ENCODE measurements at places on chromosomes 3 and 15.

GRCh38 chr3:174776636-174777035 is 82.5 kb upstream of the NAALADL2 start:
- DNase-seq: no peak

GRCh38 chr3:169029674-169030285 is 633.7 kb downstream of the MECOM start:
- DNase-seq: peak; percentile 68

GRCh38 chr3:169268286-169268776 is 395.2 kb downstream of the MECOM start:
- DNase-seq: no peak

- no peak for DNase-seq
These were observed 32.2 kb downstream of the IL20RB start for GRCh38 chr3:136989781-136990524.

DNA sequence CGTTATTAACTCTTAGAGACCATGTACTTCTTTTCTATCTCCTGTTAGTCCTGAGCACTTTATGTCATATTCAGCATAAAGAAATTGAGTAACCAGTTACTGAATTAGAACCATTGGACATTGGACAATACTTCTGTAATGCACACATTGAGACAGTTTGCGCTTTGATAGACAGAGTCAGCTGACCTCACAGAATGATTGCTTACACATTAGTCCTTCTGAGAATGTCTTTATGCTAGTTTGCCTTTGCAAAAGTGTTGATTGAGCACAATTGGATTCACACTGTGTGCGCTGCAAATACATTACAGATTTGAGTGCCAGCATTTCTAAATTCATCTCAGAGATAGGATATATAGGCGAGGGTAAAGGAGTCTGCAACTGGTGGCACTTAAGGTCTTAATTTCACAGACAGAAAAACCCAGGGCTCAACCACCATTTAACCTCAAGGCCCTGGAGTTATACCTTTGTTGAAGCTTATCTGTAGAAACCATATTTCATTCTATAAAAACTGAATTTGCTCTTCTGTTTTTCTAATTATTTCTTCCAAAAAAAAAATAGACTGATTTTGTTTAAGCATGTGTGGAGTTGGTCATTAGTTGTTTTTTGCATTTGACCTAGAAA is 3.8 kb downstream of the SERPINI1 start:
- no peak for DNase-seq

DNA sequence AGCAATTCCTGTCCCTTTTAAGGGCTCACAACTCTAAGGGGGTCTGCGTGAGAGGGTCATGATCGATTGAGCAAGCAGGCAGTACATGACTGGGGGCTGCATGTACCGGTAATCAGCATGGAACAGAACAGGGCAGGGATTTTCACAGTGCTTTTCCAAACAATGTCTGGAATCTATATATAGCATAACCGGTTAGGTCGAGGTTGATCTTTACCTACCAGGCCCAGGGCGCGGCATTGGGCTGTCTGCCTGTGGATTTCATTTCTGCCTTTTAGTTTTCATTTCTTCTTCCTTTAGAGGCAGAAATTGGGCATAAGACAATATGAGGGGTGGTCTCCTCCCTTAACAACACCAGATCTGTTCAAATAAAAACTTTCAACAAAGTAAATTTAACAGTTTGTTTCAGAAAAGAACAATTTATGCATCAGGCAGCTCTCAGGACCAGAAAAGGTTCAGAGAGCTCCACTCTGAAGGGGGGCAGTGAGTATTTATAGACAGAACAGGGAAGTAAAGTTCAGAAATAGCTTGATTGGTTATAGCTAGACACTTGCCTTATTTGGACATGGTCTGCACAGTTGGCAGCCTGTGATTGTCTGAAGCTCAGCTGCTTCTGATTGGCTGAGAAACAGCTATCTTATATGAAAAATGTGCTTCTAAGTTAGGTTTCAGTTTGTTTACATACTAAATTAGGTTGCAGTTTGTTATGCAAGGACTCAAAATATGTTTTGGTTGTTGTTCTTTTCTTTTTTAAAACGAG is 17.2 kb upstream of the B4GALT4 start:
- DNase-seq: peak; percentile 56

DNA sequence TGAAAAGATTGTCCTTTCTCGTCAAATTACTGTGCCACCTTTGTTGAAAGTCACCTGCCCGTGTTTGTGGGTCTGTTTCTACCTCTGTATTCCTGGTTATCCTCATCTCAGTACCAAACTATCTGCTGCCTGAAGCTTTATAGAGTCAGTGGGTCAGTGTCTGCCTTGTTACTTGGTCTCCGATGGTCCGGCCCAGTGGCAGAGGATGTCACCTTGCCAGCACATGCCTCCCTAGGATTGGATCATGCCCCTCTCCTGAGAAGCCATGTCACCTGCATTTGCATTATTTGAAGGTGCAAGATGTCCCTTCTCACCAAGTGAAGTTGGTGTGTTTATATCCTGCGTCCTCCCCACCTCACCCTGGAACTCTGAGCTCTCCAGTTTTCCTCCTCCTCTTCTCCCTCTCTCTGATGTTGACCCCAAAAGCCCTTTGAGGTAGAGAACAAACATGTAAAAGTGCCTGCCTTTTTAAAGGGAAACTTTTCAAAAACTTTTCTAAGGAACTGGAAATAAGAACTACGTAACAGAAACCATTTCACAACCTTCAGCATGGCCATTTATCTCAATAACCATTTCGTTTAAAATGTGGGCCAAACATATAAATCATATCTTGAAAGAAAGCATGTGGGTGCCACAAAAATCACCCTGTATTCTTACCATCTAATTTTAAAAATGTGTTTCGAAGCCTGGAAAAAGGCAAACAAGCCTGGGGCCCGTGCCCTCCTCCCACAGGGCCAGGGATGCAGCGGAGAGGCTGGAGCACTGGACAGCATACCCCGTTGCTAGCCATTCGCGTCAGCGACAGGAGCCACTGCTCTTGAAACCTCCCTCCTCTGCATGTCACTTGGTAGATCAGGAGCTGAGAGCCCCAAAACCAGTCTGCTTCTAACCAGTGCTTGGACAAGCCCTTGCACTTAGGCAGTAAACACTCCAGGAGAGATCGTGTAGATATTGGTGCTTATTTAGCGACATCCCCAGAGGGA is 102.1 kb downstream of the VGLL4 start:
- DNase-seq: no peak

DNA sequence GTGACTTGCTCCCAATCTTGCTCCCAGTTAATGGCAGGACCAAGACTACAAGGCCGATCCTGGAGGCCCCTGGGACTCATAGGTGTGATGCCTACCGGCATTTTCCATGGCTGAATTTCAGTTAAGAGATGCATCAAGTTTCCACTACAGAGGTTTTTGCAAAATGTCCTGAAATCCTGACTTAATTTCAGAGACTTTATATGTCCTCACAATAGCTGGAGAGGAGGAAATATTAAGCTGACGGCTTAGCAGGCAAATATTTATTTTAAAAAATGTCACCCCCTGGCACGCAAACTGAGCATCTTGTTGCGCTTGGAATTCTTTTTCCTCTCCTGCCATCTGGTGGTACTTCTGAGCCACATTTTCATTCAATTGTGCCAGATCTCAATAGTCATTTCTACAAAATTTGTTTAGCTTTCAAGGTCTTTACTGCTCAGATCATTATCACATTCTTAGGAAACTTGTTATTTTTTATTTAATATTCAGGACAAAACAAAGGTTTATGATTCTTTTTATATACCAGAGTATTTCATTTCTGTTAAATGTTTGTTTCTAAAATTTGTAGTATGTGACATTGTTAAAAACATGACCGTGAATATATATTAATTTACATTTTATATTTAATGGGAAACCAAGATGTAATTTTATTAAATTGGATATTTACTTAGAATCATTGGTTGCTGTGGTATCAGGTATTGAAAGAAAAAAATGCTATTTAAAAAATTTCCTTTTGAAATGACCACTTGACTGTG is 189.2 kb upstream of the THRB start:
- no peak for DNase-seq

- no peak for DNase-seq
These were observed 122.2 kb upstream of the TP63 start for GRCh38 chr3:189508784-189509501.

DNA sequence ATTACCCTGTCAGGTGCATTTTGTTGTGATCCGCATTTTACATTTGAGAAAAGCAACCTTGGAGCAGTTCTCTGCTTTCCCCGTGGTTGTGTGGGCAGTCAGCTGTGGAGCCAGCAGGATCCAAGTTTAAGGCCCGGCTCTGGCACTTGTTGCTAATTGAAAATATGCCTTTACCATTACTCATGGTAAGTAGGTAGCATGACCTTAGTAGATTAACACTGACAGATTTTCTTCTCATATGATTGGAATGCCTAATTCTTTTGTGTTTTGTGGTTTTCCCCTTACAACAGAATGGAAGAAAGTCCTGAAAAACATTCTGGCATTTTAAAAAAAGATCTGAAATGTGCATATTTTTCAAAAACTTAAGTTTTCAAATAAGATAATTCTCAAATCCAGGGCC is 246.5 kb upstream of the LRRN1 start:
- no peak for DNase-seq

- DNase-seq: no peak
These were observed 4.1 kb upstream of the STAB1 start for GRCh38 chr3:52490939-52491526.

DNA sequence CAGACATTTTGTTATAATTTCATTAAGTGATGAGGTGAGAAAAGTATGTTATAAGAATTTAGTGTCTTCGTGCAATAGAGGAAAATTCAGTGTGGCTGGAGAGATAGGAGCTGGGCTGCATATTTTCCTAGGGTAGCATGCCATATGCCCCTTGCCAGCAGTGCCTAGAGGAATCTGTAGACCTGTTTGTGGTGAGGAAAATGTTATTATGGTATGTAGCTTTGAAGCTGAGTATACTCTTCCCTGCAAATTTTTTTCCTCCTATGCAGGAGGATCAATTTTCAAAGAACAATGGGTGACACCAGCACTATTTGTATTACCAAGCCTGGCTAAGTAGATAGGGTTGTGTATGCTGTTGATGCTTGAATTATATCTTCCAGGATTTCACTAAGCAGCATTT is 200.6 kb downstream of the EDEM1 start:
- DNase-seq: no peak

GRCh38 chr3:114452256-114452655 is 158.4 kb downstream of the TIGIT start:
- no peak for DNase-seq

GRCh38 chr3:85533586-85533985 is 574.8 kb downstream of the CADM2 start:
- no peak for DNase-seq

DNA sequence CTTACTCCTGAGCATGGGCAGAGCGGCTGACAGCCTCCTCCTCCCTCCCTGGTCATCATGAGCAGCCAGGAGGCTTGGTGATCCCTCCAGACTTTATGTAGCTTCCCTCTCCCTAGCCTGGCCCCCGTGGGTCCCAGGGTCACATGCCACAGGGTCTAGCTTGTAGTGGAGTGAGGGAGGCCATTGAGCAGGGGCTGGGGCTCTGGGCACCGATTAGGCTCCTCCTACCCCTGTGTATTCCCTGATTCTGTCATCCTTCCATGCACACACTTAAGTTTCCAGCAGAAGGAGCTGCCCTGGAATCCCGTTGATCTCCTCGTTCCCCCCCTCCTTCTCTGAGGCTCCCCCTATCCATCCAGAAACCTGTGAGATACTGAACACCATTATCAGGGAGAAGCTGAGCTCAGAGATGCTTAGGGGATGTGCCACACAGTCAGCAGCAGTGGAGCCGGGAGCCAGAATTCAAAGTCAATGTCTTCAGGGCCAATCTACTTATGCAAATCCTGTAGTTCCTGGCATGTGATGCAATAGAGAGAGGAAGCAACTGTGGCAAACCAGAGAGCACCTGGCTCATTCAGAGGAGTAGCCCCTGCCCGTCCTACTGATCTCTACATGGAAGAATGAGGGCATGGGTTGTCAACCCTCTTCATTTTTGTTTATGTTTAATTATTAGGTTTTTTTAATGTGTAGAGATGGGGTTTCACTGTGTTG is 17.2 kb downstream of the CCDC33 start:
- no peak for DNase-seq

GRCh38 chr3:197520311-197521276 is 35.2 kb downstream of the BDH1 start:
- no peak for DNase-seq

Measured in MM.1S (cell line).